Stimulated activated CD4-positive, alpha-beta T cell treated with anti-CD3 and anti-CD28 coated beads, Interleukin-1b, Interleukin-23, amount 100 ng/mL, for 24 hours (primary cell): ENCODE measurements at places on chromosomes 3 and 15.
A peak's percentile ranks its signal among the peaks of the same experiment; 100 is the strongest.

DNA sequence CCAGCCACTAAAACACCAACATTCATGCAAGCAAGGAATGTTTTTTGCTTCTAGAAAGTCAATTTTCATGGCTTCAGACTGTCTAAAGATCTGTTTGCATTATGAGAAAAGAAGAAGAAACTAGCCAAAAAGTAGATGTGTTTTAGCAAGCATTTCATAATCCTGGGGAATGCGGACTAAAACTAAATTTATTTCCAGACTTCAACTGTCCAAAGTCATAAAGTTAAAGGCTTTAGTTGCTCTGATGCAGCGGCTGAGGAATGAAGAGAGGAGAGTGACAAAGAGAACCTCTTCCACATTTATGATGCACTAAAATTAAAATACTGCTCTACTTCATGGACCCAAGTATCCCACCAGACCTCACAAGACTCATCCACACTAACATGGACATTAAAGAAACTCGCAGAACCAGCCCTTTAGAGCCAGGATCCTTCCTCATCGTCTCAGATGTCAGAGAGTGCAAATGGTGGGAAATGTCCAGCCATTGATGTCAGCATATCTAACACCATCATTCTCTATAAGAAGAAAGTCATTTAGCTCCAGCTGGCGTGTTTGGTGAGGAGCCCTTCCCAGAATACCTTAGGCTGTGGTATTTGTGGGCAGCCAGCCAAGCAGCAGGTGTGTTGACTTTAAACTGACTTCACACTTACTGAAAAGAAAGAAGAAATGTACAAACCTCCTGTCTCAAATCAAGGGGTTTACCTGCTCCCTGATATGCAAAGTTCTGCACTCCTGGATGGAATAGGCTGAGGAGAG is 17.4 kb downstream of the FYCO1 start:
- peak; percentile 40 for DNase-seq

- no peak for DNase-seq
These were observed 164.3 kb downstream of the OCA2 start for GRCh38 chr15:27934782-27935181.

DNA sequence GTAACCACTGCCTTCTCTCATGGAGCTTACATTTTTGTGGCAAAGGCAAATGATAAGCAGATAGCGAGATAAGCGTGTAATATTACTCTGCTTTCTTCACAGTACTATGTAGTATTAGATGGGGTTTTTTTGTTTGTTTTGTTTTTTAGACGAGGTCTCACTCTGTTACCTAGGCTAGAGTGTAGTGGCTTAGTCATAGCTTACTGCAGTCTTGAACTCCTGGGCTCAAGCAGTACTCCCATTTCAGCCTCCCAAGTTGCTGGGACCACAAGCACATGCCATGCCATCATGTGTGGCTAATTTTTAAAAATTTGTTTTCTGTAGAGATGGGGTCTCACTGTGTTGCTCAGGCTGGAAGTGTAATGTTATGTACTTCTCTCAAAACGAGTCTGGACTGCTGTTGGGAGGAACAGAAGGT is 22.9 kb downstream of the MBNL1 start:
- DNase-seq = no peak

DNA sequence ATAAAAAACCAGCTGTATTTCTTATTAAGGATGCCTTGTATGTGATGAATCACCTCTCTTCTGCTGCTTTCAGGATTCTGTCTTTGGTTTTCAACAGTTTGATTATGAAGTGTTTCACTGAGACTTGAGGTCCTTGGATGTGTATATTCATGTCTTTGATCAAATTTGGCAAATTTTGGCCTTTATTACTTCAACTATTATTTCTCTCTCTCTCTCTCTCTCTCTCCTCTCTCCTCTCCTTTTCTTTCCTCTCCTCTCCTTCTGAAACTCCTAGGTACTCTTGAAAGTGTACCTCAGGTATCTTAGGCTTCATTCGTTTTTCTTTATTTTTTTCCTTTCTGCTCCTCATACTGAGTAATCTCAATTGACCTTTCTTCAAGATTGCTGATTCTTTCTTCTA is 43.3 kb downstream of the LSM3 start:
- no peak for DNase-seq

DNA sequence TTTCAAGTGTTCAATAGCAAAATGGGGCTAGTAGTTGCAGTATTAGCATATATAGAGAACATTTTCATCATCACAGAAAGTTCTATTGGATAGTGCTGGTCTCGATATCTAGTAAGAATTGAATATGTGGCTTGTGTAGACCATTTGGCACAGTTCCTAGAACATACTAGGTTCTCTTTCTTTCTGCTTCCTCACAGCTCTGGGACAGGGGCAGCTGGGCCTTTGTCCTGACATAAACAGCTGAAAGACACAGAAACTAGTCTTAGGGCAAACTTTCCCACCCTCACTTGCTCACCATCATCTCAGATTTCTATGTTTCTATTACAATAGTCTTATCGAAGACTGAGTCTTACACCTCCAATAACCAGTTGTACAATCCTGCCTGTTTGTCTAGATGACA is 63.7 kb upstream of the DLG1 start:
- no peak for DNase-seq
